Globus pallidus (tissue), 1 donor: ENCODE measurements at places on chromosomes 1 and 21.

DNA sequence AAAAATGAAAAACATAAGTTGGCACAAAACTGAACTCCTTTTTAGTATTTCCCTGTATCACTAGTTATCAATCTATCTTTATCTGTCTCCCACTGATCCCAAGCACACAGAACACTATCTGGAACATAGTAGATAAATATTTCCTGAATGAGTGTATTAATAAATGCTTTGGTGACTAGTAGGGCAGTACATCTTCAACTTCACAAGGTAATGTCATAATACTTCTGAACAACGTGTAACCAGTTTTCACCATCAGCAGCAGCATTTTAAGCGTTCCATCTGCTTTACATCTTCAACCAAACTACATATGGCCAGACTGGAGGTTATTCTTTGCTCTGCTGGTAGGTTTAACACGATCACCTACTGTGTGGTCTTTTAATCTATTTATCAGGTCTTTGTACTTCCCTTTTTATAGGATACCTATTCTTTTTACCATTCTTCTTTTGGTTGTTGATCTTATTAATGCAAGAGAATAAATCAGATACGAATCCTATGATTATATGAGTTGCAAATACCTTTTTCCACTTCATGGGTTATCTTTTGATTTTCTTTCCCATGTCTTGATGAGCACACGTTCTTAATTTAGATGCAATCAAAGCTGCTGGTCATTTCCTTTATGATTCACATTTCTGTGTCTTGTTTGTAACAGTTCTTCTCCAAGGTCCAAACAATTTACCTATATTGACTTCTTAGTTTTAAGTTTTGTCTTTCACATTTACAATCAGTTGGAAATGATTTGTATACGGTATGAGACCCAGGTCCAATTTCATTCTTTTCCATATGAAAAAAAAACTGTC is 16.3 kb downstream of the GPBP1L1 start:
- no peak for DNase-seq

DNA sequence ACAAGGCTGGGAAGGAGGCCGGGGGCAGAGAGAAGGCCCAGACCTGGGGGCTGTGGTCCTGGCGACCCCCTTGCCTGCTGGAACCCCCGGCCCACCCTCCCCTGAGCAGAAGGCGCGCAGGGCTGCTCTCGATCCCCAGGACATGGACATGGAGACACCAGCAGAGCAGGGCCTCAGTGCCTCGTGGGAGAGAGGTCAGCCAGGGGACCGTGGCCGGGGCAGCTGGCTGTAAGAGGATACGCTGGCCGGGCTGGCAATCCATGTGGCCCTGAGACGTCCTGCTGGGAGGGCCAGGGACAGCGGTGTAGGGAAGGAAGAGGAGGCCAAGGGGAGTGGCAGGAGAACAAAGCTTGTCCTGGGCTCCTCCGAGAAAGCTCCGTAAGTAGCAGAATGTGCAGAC is 132.2 kb downstream of the CASZ1 start:
- peak; percentile 11 for DNase-seq

DNA sequence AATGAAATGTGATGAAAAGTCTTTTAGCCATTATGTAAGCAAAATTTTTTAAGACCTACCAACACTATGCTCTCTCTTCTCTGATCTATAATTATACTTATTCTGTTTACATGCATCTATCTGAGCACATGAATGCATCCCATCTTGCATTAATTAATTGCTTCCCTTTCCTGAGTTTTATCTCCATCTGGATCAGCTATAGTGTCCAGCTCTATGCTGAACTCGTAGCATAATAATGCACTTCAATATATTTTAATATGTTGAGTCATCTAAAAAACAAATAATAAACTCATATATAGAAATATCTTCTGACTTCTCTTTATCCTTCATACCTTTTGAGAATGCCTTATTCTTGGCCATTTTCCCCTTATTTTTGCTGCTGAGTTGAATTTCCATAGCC is 1097.8 kb downstream of the TTLL7 start:
- DNase-seq: no peak

DNA sequence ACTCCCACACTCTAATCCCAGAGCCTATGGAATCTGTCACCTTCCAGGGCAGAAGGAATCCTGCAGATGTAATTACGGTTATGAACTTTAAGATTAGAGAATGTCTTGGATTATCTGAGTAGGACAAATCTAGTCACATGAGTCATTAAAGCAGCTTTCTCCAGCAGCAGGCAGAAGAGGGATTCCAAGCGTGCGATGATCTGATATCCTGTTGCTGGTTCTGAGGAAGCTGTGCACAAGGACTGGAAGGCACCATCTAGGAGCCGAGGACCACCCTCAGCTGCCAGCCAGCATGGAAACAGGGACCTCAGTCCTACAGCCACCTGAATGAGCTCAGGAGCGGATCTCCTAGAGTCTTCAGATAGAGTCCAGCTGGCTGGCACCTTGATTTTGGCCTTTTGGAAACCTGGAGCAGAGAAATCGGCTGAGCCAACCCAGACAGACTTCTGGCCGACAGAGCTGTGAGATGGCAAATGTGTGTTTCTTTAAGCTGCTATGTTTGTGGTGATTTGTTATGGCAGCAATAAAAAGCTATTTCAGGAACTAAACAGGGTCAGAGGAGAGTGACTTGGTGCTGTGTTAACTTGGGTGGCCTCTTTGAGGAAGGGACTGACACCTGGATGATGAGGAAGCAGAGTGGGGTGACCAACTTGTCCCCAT is 34.5 kb downstream of the LRRN2 start:
- no peak for DNase-seq

DNA sequence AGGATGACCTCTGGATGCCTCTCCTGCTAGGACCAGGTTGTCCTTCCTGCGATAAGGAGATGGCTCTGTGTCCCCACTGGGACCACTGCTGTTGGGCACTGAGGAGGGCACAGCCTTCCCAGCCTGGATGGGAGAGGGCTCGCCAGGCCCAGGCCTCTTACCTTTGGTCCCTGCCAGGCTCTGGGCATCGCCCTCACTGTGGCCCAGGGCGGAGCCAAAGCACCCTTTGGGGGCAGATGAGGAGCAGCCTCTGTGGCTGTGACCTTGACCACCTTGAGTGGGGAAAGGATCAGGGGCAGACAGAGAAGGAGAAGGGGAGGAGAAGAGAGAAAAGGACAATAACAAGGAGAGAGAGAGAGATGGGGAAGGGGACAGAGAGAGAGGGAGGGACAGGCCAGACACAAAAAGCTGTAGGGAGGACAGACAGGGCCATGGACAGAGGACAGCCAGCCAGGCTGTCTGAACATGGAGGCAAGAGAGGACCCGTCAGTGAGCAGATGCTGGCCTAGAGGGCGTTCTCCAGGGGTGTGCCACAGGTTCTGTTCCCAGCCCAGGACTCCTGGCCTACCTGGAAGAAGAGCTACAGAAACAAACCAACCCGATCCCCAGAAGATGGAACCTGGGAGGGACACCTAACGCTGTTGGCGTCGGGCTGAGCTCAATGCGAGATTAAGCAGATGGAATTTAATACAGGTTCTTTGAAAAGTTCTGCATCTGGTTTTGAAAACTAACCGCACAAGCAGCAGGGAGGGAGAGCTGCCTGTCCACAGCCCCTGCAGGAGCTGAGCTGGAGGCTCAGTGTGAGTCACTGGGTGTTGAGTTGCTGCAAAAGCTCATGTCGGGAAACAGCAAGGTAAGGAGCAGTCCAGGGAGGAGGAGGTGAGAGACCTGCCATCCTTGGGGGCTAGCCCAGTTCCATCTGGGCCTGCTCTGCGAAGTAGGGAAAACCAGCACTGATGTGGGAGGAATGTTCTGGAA is 262.1 kb downstream of the PTPRU start:
- DNase-seq: no peak

GRCh38 chr1:201964261-201964660 is 9.0 kb downstream of the TIMM17A start:
- DNase-seq: no peak

- no peak for DNase-seq
Observed at GRCh38 chr1:234638832-234639799, 29.1 kb upstream of the IRF2BP2 start.

- no peak for DNase-seq
Observed at GRCh38 chr1:47921935-47922415, 75.2 kb downstream of the TRABD2B start.

DNA sequence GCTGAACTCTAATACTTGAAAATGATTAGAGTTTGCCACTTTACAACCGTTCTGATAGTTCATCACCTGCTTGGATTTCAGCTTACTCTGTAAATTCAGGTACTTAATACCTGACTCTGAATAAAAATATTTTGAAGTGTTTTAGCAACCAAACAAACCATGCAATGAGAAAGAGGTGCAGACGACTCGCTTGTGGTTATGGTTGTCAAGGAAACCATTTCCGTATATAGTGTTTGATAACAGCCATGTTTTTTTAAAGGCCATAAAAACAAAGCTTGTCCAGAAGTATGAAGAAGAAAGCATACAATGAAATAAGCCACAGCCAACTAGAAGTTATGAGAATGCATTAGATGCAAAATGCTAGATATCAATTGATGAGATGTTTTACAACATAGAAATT is 167.2 kb upstream of the HMCN1 start:
- DNase-seq: no peak

- no peak for DNase-seq
Observed at GRCh38 chr1:199937161-199937560, 90.3 kb upstream of the NR5A2 start.

GRCh38 chr1:31791131-31791858 is 24.5 kb downstream of the SPOCD1 start:
- no peak for DNase-seq

DNA sequence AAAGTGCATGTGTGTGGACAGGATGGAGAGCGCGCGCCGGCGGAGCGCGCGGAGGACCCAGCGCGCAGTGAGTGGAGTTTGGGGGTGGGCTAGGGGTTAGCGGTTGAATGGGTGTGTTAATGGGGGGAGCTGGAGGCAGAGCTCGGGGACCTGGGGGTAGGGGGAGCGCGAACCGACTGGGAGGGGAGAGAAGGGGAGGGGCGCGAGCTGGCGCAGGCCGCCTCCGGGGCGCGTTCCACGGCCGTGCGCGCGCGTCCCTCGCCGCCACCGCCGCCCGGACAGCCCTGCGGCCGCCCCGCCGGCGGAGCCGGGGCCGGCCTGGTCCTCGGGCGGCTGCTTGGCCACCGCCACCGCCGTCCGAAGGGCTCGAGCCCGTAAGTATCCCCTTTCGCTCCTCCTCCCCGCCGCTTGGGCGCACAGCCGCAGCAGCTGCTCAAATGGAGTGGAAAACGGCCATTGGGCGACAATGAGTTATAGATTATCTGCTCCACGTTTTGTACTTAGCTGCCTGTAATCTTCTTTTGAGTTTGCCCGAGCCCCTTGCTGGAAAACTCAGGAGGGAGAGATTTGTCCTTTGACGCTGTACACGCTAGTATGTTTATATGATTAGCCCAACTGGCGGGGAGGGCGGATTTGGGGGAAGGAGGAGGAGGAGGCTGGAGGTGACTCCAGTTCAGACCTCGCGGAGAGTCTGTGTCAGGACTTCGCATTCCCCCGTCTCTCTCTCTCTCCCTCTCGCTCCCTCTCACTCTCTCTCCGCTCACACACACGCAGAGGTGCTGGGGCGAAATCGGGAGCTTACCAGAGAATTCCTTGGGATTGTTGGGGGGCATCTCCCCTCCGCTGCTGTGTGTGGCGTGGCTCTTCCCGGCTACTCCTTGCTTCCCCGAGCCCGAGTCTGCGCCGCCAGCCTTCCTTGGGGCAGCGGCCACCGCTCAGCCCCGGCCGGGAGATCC is at the start of gene ADGRL2:
Gene ADGRL2 (plus strand): TSS at position 240 of the 956 bp plus-strand sequence. CDS start 36,051 bp downstream, outside the sequence.
- DNase-seq: no peak

- DNase-seq: no peak
Observed at GRCh38 chr1:43451701-43452532, 1.8 kb downstream of the HYI start.

DNA sequence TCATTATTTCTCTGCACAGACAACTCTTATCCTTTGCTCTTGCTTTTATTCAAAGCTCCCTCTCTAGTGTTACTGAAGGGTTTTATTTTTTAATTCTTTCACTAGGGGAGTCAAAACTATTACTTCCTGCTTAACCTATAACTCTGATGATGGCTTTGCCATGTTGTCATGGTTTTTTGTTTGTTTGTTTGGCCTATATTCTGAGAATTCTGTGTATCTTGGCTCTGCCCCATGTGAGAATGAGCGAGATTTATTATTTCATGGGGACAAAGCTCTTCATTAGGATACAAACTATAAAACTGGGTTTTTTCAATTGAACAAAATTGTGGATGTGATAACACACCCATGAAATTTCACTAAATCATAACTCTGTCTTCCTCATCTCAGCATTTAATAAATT is 190.5 kb upstream of the C1orf105 start:
- no peak for DNase-seq
